Sigmoid colon (tissue), 7 donors: ENCODE measurements at places on chromosomes 6 and 20. TPM values are rescaled to one million over a fixed set of nuclear protein-coding genes. Genes with fewer than 3 reads are reported as not detected.

NOX3 gene
- not detected for total RNA-seq

CNKSR3 gene
- 13.0 TPM for total RNA-seq

HRH3 gene
- not detected for total RNA-seq

FAM209B gene
- not detected for total RNA-seq

SMOC2 gene
- 23.9 TPM for total RNA-seq

MEP1A gene
- 0.36 TPM for total RNA-seq

FRMD1 gene
- 0.83 TPM for total RNA-seq

WFDC12 gene
- total RNA-seq = not detected

- peaks cover 23% of the 10 kb centered on the region for H3K4me1 ChIP-seq
- no peak overlapping the region for H3K4me3 ChIP-seq
- DNase-seq = no peak
- H3K27ac ChIP-seq = no peak overlapping the region
Observed at GRCh38 chr20:843912-844311, 10.4 kb downstream of the FAM110A start.

DNA sequence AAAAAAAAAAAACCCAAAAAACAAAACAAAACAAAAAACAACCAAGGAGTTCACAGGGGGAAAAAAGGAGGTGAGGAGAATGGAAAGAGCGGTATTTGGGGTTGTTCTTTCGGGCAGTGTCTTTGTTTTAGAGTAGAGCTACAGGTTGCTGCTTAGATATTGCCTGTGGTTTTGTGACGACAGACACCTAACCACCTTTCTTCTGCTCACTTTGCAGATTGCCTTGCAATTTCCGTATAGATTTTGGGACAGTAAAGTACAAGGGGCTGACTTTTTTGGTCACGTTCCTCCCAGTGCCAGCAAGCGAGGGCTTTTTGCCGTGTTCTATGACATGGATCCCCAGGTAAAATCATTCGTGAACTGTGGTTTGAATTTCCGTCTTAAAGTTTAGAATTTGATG lies 50.9 kb downstream of the DEK start:
- no peak overlapping the region for H3K27ac ChIP-seq
- H3K4me1 ChIP-seq = peaks cover 8% of the 10 kb centered on the region
- DNase-seq = no peak

DNA sequence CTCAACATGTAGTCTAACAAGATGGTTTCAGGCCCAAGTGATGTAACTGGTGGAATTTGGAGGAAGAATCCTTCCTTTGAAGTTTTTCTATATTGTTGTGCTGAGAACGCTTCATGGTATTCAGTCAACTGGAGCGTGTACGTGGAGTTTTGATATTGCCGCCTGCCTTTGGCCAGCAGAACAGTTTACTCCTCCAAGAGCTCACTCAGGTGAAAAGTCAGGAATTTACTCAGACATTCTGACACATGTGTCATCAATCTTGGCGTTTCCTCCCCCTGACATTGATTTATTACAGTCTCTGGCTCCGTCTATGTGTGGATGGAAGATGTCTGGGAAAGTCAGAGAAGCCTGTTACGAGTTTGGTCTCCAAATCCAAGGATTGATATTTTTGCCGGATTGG lies 19.0 kb upstream of the TGM2 start:
- H3K36me3 ChIP-seq = no peaks in the 10 kb centered on the region
- no peak overlapping the region for H3K4me3 ChIP-seq
- no peak overlapping the region for H3K27ac ChIP-seq
- no peak for DNase-seq
- no peaks in the 10 kb centered on the region for H3K4me1 ChIP-seq
- no peaks in the 10 kb centered on the region for H3K27me3 ChIP-seq

DNA sequence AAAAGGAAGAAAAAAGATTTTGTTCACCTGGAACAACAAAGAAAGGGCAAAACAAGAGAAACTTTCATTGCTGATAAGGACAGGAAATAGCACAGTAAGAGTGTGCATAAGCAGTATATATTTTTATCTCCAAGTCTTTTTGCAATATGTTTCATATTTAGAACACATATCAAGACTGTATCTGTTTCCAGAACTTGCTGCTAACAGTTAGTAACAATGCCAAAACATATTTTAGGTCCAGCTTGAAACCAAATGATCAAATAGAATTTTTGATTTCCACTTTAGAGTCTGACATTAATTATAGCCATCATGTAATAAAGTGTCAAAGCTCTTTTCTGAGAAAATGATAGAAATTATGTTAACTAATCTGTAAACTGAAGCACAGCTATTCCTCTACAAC lies 143.5 kb upstream of the SUPT3H start:
- no peak overlapping the region for H3K4me3 ChIP-seq
- no peak for DNase-seq
- no peaks in the 10 kb centered on the region for H3K36me3 ChIP-seq

DNA sequence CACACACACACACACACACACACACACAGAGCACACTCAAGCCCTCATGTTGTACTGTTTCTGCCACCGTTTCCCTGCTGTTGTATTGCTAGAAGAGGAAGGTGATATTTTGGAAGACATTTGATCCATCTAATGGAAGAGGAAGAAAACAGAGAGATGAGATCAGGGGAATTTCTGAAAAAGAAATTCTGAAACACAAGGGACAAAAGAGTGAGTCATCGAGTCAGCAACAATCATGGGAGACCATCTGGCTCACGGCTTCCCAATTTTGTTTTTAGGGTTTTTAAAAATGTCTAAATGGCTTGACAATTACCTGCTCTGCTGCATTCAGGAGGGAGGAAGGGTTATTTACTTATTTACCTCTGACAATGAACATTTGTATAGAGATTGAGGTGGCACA lies 22.0 kb downstream of the SOX4 start:
- DNase-seq = no peak
- no peak overlapping the region for H3K4me3 ChIP-seq
- no peaks in the 10 kb centered on the region for H3K27me3 ChIP-seq
- no peaks in the 10 kb centered on the region for H3K36me3 ChIP-seq
- H3K4me1 ChIP-seq = no peaks in the 10 kb centered on the region
- H3K27ac ChIP-seq = no peak overlapping the region

GRCh38 chr20:53767206-53767930 lies 173.7 kb upstream of the ZNF217 start:
- no peak overlapping the region for H3K27ac ChIP-seq
- H3K4me3 ChIP-seq = no peak overlapping the region
- DNase-seq = no peak
- no peaks in the 10 kb centered on the region for H3K36me3 ChIP-seq
- no peaks in the 10 kb centered on the region for H3K27me3 ChIP-seq
- peaks cover 9% of the 10 kb centered on the region for H3K4me1 ChIP-seq

DNA sequence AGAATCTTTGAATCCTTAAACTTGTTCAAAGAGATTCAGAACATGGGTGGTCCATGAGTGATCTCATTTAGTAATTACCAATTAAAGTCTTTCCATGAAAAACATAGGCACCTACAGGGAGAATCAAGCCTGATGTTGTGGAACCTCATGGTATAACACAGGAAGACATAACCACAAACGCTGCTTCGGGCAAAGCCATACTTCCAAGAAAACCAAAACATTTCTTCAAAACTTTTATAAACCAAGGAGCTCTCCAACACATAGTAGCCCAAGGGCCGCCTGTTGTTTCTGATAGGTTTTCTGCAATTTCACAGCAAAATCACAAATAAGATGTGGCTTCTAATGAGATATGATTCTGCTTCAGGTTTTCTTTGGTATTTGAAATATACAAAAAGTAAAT lies 2.5 kb downstream of the CHD6 start:
- H3K4me3 ChIP-seq = no peak overlapping the region
- no peaks in the 10 kb centered on the region for H3K27me3 ChIP-seq
- H3K36me3 ChIP-seq = no peaks in the 10 kb centered on the region
- DNase-seq = no peak
